ENCODE measurements at places on chromosomes 1 and 21.

GRCh38 chr1:14994841-14995437, 158.6 kb upstream of the TMEM51 start:
- no peak for DNase-seq

GRCh38 chr1:109764561-109765482, 1.1 kb upstream of the EPS8L3 start:
- DNase-seq: no peak

- no peak for DNase-seq
Measured at GRCh38 chr21:16078382-16078781, 348.6 kb downstream of the USP25 start.

DNA sequence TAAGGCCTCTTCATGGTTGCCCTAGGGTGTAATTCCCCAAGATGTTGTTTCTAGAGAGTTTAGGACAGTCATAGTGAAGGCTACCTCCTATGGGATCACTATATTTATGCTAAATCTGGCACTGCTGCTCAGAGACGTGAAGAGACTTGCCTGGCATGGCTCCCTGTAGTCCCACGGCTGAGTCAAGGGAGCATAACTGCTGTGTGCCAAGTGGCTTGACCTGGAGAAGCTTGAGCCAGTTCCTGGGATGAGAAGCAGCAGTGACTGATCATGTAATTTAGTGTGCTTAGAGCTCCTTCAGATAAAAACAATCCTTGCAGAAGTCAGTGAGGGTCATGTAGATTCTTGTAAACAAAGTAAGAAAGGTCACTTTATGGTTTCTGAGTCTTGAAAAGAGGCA, 68.9 kb upstream of the TSPAN2 start:
- peak; percentile 39 for DNase-seq

DNA sequence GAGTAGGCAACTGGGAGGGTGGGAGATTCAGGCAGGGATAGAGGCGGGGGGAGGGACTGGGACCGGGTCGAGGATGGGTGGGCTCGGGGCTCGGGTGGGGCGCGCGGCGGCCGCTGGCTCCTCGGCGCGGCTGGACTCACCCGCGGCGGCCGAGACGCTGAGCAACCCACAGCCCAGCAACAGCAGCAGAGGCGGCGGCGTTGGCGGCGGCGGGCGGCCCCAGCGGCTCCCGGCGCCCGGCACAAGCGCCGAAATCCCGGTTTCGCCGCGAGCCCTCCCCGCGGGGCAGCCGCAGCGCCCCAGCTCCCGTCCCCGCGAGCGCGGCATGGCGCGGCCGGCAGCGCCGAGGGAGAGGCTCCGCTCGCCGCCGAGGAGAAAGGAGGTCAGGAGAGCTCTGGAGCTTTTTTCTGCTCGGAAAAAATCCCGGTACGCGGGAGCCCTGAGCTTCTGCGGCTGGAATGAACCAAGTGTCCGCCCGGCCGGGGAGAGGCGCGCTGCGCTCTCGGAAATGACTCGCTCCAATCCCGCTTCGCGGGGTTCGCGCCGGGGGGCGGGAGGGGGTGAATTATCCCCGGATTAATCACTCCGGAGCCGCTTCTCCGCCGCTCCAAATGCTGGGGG, at the start of gene CSMD2:
Gene CSMD2, minus strand, starts transcription at position 460 of the 621 bp plus-strand sequence. Its CDS starts 133 bp downstream, at position 327.
- DNase-seq: peak; percentile 78

DNA sequence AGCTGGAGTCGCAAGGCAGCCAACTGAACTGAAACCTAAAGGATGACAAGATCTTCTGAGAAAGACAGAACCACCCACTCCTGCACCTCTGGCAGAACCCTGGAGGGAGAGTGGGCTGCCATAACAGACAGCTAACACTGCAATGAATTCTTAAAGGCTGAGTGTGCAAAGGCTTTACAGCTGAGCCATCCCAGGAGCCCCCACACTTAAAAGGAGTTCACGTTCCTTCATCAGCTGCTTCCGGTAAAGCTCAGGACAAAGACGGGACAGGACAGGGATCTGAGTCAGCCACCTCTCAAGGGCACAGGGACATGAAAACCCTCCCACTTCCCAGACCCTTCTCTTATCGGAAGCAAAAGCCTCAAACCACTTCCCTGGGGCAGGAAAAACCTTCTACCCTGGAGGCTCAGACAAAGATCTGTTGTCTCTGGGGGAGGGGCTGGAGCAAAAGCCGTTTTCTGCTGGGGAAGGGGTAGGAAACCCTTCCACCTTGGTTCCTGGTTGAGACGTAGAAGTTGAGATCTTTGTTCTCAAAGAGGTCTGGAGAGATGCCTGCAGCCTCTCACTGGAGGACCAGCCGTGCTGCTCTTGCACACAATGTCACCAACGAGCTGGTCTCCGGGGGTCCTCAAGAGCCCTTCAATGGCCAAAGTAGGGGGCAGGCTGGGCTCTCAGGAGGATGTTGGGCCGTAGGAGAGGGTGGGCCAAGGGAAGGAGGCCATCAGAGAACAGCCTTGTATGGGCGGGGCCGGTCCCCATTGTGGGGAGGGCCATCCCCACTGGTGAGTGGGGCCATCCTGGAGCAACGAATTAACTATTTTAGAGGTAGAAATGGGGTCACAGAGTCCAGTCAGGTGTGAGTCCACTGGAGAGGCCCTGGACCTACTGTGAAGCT, 452.4 kb downstream of the PTPRU start:
- DNase-seq: peak; percentile 75

DNA sequence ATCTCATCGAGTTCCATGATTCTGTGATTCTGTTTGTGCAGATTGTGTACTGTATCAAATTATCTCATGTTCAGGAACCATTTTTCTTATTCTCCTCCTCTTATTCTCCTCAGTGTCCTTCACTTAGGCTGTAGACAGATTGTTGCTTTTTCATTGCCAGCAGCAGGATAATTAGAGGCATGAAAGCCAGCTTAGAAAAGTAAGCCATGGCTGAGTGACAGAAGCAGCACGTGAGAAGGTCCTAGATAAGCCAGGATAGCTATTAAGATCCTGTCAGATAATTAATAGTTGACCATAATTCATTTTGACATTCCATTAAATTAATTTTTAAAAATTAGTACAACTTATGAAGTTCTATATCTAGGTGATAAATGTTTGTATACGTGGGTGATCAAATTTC, 60.8 kb upstream of the PRKACB start:
- DNase-seq: no peak

DNA sequence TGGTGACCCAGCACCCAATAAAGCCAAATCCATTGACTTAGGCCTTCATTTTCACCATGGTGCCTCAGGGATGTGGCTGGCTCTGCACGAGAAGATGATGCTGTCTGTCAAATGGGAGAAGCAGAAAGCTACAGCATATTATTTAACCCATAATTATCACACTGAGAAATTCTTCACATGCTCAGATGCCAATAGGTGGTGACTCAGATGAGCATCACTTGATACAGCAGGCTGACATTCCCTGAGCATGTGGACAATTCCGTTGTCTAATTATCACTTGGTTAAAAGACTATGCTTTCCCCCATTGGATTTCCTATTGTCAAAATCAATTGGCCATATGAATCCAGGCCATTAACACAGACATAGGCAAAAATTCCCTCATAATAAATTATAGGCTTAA, 44.0 kb upstream of the HSD3B1 start:
- DNase-seq: no peak
